Progenitor cell of endocrine pancreas (in vitro differentiated cells): ENCODE measurements at places on chromosomes 4 and X. TPM values are rescaled to one million over a fixed set of nuclear protein-coding genes. Genes with fewer than 3 reads are reported as not detected.

DNA sequence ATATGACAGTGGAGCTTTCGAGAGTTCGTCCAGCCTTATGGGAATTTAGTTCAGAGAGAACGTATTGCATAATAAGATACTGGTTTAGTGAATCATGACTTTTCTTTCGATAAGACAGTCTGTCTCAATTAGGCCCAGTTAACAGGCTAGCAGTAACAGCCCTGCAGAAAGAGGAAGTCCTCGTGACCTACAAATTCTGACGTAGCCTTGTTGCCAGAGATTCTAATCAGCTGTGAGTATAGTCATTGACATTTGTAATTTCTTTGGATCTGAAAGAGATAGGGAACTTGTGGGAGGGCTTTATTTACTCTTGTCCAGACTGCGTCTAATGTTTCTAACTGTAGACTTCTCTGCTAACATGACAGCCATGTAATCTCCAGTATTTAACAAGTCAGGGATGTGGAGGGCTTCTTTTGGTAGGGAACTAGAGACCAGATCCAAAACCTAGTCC lies 15.8 kb downstream of the ART3 start:
- H3K36me3 ChIP-seq, result peaks cover 1% of the 10 kb centered on the region
- H3K27me3 ChIP-seq, result peaks cover 7% of the 10 kb centered on the region
- H3K27ac ChIP-seq, result no peak overlapping the region

GRCh38 chrX:105648732-105649131 lies 173.6 kb upstream of the NRK start:
- DNase-seq, result no peak

The VCX gene
- not detected in 2 replicates for total RNA-seq

- H3K27me3 ChIP-seq, result no peaks in the 10 kb centered on the region
- H3K4me3 ChIP-seq, result no peak overlapping the region
- DNase-seq, result no peak
- no peaks in the 10 kb centered on the region for H3K4me1 ChIP-seq
- no peaks in the 10 kb centered on the region for H3K36me3 ChIP-seq
- H3K27ac ChIP-seq, result no peak overlapping the region
Observed at GRCh38 chr4:94032754-94033153, 174.9 kb upstream of the SMARCAD1 start.

DNA sequence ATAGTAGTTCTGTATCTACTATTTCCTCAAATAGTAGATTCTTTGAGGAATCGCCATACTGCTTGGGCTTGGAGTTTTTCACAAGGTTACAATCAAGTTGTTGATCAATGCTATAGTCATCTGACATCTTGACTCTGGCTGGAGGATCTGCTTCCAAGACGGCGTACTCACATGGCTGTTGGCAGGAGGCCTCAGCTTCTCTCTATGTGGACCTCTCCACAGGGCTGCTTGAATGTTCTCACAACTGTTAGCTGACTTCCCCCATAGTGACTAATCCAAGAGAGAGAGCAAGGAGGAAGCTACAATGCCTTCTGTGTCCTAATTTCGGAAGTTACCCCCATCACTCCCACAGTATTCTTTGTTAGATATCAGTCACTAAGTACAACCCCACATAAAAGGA lies 10.3 kb downstream of the EGFL6 start:
- H3K27me3 ChIP-seq, result peaks cover 10% of the 10 kb centered on the region
- peaks cover 1% of the 10 kb centered on the region for H3K36me3 ChIP-seq
- no peaks in the 10 kb centered on the region for H3K4me1 ChIP-seq
- H3K27ac ChIP-seq, result no peak overlapping the region
- DNase-seq, result no peak

DNA sequence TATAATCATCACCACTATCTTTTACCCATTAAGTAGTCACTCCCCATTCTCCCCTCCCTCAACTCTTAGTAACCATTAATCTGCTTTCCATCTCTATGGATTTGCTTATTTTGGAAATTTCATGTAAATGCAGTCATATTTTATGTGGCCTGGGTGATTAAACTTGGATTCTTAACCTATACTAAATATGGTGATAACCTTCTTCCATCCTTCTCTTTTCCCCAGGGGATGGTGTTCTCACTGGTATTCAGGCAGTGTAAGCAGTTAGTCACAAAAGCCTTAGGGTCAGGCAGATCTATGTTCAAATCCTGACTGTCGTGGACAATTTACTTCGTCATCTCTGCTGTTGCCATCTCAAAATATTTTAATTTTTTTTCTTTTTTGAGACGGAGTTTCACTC lies 29.6 kb downstream of the RAB40AL start:
- H3K27me3 ChIP-seq, result no peaks in the 10 kb centered on the region
- DNase-seq, result no peak
- H3K4me3 ChIP-seq, result no peak overlapping the region
- no peak overlapping the region for H3K27ac ChIP-seq
- H3K36me3 ChIP-seq, result peaks cover 5% of the 10 kb centered on the region
- H3K4me1 ChIP-seq, result peaks cover 2% of the 10 kb centered on the region

The PDLIM3 gene
- 3.2 and 3.8 TPM in 2 replicates for total RNA-seq

DNA sequence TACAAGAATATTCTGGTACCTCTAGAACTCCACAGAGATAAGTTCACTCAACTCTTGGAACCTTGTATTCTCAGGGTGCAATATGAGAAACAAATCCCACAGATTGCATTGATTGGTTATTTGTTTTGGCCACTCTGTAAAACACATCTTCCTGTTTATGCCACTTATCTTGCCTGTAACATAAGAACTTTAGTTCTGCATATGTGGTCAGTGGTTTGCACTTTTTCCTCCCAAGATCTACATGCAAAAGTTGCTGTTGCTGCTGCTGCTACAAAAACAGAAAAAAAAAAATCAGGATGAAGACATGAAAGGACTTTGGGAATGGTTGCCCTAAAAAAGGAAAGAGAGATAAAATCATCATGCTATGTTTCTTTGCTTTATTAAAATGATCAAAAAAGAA lies 9.6 kb downstream of the ODAPH start:
- H3K4me1 ChIP-seq, result peaks cover 3% of the 10 kb centered on the region
- H3K27me3 ChIP-seq, result no peaks in the 10 kb centered on the region
- no peaks in the 10 kb centered on the region for H3K36me3 ChIP-seq
- no peak for DNase-seq
- no peak overlapping the region for H3K27ac ChIP-seq

The HPRT1 gene
- total RNA-seq, result 14.7 and 16.7 TPM in 2 replicates

DNA sequence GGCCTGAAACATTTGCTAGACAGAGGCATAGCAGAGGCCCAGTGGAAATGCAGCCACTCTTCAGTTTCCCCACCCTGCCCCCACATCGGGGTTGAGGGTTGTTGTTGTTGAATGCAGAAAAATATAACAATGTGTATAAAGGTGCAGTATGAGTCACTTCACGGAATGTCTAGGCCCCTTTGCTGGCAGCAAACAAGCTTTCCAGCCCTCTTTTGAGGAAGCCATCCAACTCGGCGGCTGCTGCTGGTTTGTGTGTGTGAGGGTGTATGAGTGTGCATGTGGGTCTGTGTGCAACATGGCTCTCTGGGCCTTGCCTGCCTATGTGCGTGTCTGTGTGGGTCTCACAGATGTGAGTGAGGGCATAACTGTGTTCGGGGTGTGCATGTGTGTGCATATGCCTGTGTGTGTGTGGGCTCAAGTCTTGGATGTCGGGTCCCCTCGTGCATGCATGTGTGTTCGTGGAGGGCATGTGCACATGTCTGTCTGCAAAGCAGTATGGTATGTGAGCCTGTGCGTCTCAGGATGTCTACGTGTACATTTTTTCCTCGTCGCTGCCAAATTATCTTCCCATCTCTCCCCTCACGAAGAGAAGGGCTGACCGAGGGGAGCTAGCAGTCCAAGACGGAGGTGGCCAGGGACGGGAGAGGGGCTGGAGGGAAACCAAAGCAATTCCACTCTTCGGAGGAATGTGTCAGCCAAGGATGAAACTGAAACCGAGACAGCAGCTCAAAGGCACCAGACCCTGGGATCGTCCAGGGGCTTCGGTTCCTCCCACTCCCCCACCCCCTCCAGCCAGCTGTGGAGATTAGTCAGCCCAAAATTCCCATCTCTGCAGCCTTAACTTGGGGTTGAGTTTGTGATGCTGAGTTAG lies 8.4 kb upstream of the ELF4 start:
- H3K4me1 ChIP-seq, result peaks cover 6% of the 10 kb centered on the region
- no peak for DNase-seq
- peaks cover 31% of the 10 kb centered on the region for H3K27me3 ChIP-seq
- H3K36me3 ChIP-seq, result peaks cover 2% of the 10 kb centered on the region
- no peak overlapping the region for H3K4me3 ChIP-seq

DNA sequence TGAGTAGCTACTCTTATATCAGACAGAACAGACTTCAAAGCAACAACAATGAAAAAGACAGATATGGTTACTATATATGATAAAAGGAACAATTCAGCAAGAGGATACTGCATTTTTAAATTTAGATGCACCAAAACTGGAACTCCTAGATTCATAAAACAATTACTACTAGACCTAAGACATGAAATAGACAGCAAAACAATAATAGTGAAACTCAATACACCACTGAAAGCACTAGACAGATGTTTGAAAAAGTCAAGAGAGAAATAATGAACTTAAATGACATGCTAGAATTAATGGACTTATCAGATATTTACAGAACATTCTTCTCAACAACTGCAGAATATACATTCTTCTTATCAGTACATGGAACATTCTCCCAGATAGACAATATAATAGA lies 99.5 kb upstream of the ITM2A start:
- no peak overlapping the region for H3K27ac ChIP-seq
- no peaks in the 10 kb centered on the region for H3K27me3 ChIP-seq
- no peak for DNase-seq

DNA sequence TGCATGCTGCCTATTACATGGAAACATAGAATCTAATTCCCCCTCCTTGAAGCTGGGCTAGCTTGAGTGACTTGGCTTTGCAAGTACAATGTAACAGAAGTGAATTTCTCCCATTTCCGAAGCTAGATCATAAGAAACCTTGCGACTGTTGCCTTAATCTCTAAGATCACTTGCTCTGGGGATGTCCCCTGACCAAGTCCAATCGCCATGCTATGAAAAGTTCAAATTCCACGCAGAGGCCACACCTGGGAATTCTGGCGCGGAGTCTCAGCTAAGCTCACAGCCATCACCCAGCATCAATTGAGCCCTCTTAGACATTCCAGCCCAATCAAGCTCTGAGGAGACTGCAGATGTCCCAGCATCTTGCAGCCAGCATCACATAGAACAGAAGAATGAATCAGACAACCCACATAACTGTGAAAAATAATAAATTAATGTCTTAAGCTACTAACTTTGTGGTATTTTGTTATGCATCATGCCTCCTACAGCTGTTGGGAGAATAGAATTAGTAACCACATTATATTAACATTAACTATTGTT lies 27.0 kb downstream of the GPM6A start:
- H3K4me3 ChIP-seq, result no peak overlapping the region
- H3K27ac ChIP-seq, result no peak overlapping the region
- no peaks in the 10 kb centered on the region for H3K36me3 ChIP-seq

The SMIM43 gene
- not detected in 2 replicates for total RNA-seq

- no peaks in the 10 kb centered on the region for H3K36me3 ChIP-seq
- DNase-seq, result no peak
- H3K27me3 ChIP-seq, result no peaks in the 10 kb centered on the region
Observed at GRCh38 chr4:8533274-8533865, 46.8 kb upstream of the GPR78 start.

DNA sequence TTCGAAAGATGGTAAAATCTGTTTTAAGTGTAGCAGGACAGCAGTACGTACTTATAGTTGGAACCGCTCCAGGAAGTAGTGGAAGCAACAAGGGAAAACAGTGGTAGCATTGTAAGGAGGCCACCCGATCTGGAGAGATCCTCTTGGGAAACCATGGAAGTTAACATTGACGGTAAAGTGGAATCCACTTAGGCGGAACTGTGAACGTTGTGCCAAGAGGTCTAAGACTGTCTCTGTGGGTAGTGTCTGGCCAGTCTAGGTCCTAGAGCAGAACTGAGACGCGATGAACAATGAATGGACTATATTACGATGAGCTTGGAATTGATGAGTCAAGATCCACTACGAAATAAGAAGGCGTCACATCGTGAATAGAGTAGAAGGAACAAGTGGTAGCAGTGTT lies 124.0 kb downstream of the TENM3 start:
- no peak overlapping the region for H3K27ac ChIP-seq
- no peaks in the 10 kb centered on the region for H3K36me3 ChIP-seq
- H3K4me1 ChIP-seq, result no peaks in the 10 kb centered on the region
- no peaks in the 10 kb centered on the region for H3K27me3 ChIP-seq

- no peaks in the 10 kb centered on the region for H3K27me3 ChIP-seq
- no peaks in the 10 kb centered on the region for H3K36me3 ChIP-seq
- DNase-seq, result no peak
- peaks cover 6% of the 10 kb centered on the region for H3K4me1 ChIP-seq
Observed at GRCh38 chr4:52573551-52573950, 85.5 kb downstream of the USP46 start.

The TBCK gene
- total RNA-seq, result 77.8 and 83.1 TPM in 2 replicates

The GPR173 gene
- 18.4 and 19.4 TPM in 2 replicates for total RNA-seq

DNA sequence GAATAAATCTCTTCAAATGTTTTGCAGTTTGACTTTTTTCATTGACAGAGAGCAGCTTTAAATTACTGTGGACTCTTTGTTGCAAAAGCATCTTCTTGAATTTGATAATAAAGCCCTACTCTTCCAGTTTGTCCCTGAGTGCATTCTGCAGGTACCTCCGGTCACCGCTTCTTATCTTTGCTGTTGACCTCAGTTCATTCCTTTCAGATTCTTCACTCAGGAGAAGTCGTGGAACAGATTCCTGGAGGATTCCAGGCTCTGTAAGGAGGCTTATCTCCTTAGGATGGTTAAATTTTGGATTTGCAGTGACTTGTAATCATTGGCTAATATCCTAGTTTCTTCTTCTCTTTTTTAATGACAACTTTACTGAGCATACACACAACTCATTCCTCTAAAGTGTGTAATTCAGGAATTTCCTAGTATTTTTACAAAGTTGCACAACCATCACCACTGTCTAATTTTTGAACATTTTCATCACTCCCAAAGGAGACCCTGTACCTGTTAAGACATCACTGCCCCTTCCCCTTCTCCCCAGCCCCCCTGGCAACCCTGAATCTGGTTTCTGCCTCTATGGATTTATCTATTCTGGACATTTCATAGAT lies 22.0 kb downstream of the TBL1X start:
- no peak overlapping the region for H3K4me3 ChIP-seq
- peaks cover 15% of the 10 kb centered on the region for H3K36me3 ChIP-seq
- H3K27ac ChIP-seq, result no peak overlapping the region
- H3K27me3 ChIP-seq, result no peaks in the 10 kb centered on the region
- DNase-seq, result no peak

DNA sequence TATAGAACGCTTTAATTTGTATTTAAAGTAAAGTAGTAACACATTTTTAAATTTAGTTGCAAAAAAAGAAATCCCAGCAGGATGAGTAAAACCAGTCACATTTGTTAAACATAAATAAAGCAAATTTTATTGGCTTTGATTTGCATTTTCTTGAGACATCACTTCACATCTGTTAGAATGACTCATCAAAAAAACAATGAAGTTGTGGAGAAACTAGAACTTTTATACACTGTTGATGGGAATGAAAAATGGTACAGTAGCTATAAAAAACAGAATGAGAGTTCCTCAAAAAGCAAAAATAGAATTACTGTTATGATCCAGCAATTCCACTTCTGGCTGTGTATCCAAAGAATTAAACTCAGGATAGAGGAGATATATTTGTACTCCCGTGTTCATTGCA lies 454.0 kb upstream of the KLHL4 start:
- no peak overlapping the region for H3K4me3 ChIP-seq
- H3K27ac ChIP-seq, result no peak overlapping the region
- DNase-seq, result no peak

The NALF2 gene
- 3.2 and 3.4 TPM in 2 replicates for total RNA-seq

- no peak overlapping the region for H3K4me3 ChIP-seq
- no peak for DNase-seq
- no peaks in the 10 kb centered on the region for H3K27me3 ChIP-seq
- H3K27ac ChIP-seq, result no peak overlapping the region
Observed at GRCh38 chrX:23304881-23305280, 29.8 kb upstream of the PTCHD1 start.

- no peaks in the 10 kb centered on the region for H3K27me3 ChIP-seq
- no peak for DNase-seq
- no peak overlapping the region for H3K27ac ChIP-seq
- no peak overlapping the region for H3K4me3 ChIP-seq
- no peaks in the 10 kb centered on the region for H3K36me3 ChIP-seq
- H3K4me1 ChIP-seq, result peaks cover 48% of the 10 kb centered on the region
Observed at GRCh38 chr4:37422638-37423037, 178.1 kb downstream of the NWD2 start.
